ENCODE measurements at places on chromosomes 3 and 15.

DNA sequence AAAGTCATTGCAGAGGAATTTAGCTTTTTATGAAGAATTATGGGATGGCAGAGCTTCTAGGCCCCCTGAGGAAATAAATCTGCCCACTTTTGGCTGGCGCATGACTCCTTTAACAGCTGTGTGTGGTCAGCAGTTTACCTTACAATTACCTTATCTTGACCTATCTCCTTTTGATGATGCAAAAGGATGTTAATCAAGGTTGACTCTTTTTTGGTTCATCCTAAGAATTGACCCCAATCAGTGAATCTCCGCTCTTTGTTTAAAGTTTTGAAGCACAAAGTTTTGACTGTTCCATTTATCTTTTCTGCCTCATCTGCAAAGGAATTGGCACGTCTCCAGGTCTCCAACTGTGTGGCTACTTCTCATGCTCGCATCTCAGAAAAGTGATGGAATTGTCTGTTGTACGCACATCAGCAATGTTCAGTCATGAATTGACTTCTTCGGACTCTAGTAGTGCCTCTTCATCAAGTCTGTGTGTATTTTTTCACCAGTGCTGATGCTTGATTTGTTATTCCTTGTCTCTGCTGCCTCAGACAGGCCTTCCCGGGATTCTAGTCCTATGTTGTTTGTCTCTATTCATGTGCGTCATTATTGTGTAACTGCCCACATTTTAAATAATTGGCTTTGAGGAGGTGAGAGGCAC lies 196.2 kb upstream of the CFAP20DC start:
- DNase-seq, result peak; percentile 63

DNA sequence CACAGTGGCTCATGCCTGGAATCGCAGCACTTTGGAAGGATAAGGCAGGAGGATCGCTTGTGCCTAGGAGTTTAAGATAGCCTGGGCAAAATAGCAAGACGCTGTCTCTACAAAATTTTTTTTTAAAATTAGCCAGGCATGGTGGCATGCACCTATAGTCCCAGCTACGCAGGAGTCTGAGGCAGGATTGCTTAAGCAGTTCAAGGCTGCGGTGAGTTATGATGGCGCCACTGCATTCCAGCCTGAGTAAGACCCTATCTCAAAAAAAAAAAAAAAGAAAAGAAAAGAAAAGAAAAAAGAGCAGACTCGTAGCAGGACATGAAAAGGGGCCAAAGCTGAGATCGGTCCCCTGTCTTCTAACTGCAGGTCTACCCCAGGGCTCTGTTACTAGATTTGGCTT lies 18.9 kb downstream of the SRGAP3 start:
- DNase-seq, result no peak

DNA sequence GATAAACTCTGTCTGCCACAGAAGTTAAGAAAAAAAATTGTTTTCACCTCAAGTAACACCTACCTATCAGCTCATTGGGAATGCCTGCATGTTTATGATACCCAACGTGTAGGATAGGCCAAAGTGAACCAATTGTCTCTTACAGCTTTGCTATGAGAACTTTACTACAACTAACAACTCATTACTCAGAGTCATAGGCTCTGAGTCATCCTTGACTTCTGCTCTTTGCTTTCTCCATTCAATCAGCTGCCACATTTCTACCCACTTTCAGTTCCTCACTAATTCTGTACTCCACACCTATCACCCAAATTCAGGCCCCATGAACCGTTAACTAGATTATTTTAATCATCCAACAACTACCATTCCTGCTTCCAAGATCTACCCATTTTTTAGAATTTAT lies 843.9 kb downstream of the TUSC7 start:
- no peak for DNase-seq

GRCh38 chr15:94253742-94254141 lies 22.4 kb downstream of the MCTP2 start:
- DNase-seq, result no peak

- DNase-seq, result no peak
Observed at GRCh38 chr3:110494728-110495127, 576.9 kb upstream of the NECTIN3 start.

GRCh38 chr3:121914081-121914998 lies 20.1 kb downstream of the SLC15A2 start:
- DNase-seq, result no peak

GRCh38 chr3:113277414-113277813 lies 66.1 kb downstream of the BOC start:
- no peak for DNase-seq

GRCh38 chr15:58475573-58476524 lies 44.1 kb downstream of the LIPC start:
- no peak for DNase-seq

GRCh38 chr3:5115506-5116162 lies 6.5 kb upstream of the ARL8B start:
- DNase-seq, result no peak

DNA sequence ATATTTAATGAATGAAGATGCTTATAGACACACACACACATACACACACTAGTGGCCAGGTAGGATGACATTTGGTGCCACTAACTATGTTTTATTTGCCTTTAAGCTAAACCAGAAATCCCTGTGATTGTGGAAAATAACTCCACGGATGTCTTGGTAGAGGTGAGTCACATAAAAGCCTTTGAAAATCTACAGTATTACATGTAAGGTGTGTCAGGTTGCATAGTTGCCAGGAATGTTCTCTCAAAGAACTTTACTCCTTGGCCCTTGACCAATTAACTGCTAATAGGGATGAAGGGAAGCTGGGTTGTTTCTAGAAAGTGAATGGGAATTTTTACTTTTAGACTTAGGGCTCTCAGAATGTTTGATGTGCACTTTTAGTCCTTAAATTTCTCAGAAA lies 9.9 kb downstream of the ZBED2 start:
- no peak for DNase-seq

- DNase-seq, result no peak
Observed at GRCh38 chr3:61110576-61110975, 140.7 kb downstream of the FHIT start.

GRCh38 chr15:40999190-40999589 lies 45.9 kb downstream of the CHAC1 start:
- DNase-seq, result peak; percentile 58

GRCh38 chr3:100737334-100737733 lies 28.0 kb downstream of the TFG start:
- DNase-seq, result no peak

DNA sequence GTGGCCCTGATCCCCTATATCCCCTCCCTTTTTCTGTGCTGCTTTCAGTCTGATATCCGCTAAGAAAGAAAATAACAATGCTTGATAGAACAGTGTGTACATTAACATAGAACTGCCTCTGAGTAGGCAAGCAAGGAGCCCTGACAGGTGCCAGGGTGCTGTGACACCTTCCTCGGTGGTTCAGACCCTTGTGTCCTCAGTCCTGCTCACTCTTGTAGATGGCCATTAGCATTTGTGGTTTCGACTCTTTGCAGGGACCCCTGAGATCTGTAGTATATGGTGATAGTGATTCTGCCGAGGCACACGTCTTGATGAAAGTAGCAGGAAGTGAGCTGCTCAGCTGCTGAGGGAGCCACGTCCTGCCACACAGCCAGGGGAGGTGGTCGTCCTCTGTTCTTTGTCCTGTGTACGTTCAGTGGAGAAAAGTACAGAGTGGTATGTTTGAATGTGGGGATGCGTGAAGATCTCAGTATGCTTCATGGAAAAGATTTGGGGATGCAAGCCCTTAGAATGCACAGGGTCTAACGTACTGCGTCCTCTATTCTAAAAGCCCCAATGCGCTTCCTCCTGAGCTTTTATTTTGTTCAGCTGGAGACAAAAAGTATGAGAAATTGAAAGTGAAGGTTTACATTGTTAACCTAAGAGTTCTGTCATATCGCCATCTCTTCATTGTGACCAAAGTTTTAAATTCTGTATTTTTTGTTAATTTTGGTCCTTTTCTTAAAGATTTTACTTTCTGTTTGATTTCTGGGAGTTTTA lies 35.4 kb downstream of the PXYLP1 start:
- DNase-seq, result no peak

GRCh38 chr3:114207768-114208167 lies 28.9 kb upstream of the DRD3 start:
- no peak for DNase-seq

GRCh38 chr3:139427283-139428060 lies 38.0 kb upstream of the COPB2 start:
- DNase-seq, result no peak

GRCh38 chr15:63519041-63519440 lies 14.6 kb downstream of the USP3 start:
- no peak for DNase-seq
